Sciatic nerve (tissue), 2 donors: ENCODE measurements at places on chromosomes 5 and 9. TPM values are rescaled to one million over a fixed set of nuclear protein-coding genes. Genes with fewer than 3 reads are reported as not detected.

DNA sequence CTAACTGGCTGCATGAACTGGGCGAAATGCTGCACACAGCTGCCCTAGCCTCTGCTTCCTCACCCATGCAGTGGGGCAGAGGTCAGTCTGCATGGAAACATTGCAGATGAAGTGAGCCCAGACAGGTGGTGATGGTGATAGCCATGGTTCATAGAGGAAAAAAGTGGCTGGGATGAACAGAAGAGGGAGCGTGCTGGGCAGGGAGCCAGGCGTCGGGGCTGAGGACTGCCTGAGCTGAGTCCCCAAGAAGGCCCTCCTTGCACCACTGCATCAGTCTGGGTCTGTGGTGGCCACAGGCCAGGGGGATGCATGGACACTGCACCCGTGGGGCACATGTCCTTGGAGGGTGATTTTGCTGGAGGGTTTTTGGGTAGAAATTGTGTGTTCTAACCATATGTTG lies 80.5 kb downstream of the AMBP start:
- peak; percentile 30 for DNase-seq

DNA sequence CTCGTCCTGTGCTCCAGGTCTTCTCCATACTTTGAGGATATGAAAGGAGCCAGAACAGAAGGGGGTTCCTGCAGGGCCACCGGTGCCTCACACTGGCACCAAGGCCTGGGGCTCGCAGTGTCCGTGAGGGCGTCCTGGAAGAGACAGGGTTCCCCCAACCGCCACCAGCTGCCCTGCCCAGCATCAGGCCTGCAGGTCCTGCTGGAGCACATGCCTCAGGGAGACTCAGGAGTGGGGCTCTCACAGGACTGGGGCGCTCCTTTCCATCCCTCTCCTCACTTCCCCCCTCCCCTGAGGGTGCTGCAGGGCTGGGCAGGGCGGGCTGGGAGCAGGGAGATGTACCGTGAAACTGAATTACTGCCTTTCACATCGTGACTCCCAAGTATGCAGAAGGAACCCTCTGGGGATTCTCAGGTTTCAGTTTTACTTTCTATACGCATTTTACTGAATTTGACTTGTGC lies 31.7 kb downstream of the CEP72 start:
- DNase-seq = no peak

- DNase-seq = no peak
These were observed 16.3 kb upstream of the LRRC14B start for GRCh38 chr5:174876-175465.

- no peak for DNase-seq
These were observed 33.8 kb downstream of the SLC46A2 start for GRCh38 chr9:112856843-112857242.

DNA sequence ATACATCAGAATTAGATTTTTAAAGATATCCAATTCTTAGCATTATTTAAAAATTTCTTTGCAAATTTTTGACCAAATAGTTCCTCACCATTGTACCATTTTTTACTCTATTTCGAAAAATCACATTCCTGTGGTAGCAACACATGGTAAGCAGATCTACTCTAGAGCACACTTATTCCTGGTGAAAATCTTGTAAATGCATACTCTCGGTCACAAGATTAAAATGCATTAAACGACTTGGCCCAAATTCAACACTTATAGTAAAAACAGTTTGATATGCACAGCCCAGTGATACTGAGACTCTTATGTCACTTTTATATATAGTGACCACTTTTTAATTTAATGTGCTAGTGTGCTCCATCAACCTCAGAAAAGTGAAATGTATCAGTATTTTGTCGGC lies 208.8 kb upstream of the TARS1 start:
- no peak for DNase-seq

DNA sequence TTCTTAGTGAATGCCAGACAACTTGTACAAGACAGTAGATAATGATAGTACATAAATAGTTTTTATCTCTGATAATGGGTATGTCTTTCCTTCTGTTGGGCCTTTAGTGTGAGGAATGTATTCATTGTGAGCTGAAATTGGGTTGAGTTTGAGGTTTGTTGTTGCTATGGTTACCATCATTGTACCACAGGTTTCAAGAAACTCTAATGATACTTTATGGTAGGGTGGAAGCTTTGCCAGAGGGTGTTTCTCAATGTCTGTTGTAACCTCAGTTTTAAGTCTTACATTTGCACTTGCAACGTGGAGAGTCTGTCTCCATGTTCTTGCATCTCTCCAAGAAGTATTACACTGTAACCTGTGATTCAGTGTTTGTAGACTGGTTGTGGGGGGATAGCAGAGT lies 1550.1 kb downstream of the MAT2B start:
- DNase-seq = no peak

DNA sequence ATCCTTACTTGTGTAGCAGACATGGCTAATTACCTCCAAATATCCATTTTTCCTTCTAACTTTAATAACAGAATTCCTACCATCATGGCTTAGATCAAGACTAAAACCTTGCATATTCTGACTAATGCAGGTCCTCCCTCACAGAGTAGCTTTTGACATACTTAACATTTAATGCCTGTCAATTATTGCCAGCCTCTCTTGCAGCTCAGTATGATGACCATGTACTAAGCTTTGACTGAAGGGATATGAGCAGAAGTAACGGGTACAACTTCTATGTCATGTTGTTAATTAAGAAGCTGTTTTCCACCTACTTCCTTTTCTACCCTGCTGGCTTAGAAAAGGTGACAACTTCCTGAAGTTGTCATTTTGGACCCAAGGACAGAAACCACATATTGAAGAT lies 533.4 kb downstream of the PSAT1 start:
- no peak for DNase-seq

DNA sequence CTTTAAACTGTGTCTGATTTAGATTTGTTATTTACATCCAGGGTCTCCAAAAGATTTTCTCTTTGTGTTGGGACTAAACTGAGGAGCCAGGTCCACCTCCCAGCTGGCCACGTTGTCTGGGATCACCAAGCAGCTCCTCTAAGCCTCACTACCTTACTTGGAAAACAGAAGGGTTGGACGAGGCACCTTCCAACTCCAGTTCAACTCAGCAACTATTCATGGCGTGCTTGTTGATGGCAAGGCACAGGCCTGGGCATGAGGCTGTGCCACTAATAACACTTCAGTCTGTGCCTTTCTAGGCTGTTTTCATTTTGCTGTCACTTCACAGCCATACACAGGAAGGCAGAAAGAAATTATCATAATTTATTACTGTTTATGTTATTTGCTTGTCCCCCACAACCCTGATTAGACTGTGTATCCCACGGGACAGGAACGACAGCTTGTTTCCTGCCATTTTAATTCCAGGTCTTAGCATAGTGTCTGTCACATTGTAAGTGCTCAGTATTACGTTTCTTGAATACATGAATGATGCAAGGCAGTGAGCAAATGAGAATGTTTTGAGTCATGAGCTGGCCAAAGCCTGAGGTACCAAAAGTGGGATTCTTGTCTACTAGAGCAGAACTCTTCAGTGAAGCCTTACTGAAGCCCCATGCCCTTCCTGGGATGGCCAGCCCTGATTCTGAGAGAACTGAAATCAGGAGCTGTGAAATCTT lies 125.8 kb downstream of the GALNT10 start:
- no peak for DNase-seq

DNA sequence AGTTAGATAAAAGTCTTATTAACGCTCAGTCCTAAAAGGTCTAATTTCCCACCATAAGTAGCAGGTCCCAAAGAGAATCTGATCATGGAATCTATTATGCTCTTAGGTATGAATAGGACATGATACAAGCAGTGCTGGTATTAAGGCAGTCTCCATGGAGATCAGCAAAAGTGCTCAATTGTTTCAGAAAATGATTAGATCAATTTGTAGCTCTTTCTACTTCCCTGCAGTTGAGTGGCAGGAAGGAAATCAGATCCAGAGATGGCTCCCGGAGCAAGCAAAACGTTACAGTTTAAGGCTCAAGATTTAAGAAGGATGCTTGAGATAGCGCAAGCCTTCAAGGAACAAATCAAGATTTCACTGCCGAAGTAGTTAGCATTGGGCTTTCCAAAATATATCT lies 205.7 kb downstream of the DRD1 start:
- no peak for DNase-seq

DNA sequence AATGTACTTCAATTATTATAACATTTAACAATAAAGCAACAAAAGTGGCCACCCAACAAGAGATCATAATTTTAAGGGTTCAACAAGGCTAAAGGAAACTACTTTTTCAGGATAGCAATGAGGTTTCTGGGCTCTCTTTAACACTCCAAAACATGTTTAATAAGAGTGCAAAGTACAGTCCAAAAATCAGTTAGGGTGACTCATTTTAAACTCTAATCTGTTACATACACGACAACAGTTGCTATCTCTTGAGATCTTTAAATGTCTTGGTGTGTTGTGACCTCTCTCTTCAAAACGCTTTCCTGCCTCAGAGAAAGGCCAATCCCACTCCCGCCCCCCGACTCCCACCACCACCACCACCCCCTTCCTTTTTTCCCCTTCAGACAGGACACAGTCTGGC lies 11.5 kb downstream of the NFIB start:
- no peak for DNase-seq

DNA sequence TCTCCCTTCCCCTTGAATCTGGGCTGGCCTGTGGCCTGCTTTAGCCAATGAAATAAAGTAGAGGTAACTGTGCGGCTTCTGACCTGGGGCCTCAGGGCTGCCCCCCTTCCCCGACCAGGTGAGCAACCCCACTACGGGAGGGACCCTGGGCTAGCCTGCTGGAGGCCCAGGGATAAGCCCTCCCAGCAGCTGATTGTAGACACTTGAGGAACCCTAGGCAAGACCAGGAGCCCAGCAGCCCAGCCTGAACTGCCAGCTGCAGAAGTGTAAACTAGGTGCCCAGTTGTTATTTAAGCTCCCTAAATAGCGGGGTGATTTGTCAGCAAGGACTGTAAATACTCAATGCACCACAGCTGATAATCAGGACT lies 41.3 kb downstream of the RAPGEF1 start:
- no peak for DNase-seq

- no peak for DNase-seq
These were observed 27.8 kb upstream of the ALDOB start for GRCh38 chr9:101463397-101463796.

GRCh38 chr5:143648696-143649095 lies 163.3 kb upstream of the HMHB1 start:
- DNase-seq = no peak

- DNase-seq = peak; percentile 70
These were observed at the start of gene C5orf63 for GRCh38 chr5:127072861-127073846. Gene C5orf63, minus strand, starts transcription at chr5:127073502. Its CDS starts 14,507 bp downstream, at chr5:127058995.

DNA sequence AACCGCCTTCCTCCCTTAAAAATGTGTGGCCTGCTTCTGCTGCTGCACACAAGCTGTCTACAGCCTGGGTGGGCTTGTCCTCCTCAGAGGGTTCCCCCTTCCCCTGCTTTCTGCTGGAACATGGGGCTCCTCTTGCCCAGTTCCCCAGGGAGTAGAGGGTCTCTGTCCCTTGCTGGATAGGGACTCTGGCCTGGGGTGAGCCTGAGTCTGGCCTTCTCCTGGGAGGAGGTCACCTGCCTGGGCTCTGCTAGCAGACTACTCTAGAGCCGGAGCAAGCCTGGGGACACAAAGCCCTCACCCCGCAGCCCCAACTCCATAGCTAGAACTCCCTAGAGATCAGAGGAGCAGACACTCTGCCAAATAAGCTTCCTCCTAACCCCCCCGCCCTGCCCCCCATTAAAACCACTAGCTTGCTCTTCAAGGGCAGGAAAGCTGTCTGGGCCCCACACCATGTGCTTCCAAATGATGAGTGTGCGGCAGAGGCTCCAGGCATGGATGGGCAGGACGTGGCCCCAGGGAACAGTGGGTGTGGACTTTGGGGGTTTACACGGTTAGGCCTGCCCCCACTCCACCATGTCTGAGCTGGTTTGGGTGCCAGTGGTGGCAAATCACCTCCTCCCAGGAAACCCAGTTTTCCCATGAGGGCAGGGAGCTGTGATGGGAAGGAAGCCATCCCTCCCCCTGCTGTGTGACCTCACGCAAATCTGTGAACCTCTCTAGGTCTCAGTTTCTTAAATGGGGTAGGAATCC lies 10.0 kb downstream of the TCF7 start:
- no peak for DNase-seq

GRCh38 chr5:136201870-136202269 lies 8.9 kb upstream of the SMIM32 start:
- DNase-seq = no peak

GRCh38 chr5:143594902-143595818 lies 191.7 kb upstream of the NR3C1 start:
- no peak for DNase-seq

GRCh38 chr9:34884747-34885189 lies 73.3 kb upstream of the PHF24 start:
- no peak for DNase-seq

DNA sequence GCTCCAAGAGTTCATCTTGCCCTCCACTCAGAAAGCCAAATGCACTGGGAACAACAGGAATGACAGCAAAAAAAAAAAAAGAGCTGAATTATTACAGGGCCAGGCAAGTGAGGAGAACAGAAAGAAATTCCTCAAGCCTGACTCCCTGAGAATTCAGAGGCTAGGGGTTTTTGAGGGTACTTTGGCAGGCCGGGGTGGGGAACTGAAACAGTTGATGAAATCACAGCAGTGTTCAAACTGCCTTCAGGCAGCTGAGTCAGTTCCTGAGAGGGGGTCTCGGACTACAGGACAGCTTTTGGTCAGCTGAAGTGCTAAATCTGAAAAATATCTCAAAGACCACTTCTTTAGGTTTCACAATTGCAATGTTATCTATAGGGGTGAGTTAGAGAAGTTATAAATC lies 419.4 kb downstream of the SEMA5A start:
- DNase-seq = no peak

DNA sequence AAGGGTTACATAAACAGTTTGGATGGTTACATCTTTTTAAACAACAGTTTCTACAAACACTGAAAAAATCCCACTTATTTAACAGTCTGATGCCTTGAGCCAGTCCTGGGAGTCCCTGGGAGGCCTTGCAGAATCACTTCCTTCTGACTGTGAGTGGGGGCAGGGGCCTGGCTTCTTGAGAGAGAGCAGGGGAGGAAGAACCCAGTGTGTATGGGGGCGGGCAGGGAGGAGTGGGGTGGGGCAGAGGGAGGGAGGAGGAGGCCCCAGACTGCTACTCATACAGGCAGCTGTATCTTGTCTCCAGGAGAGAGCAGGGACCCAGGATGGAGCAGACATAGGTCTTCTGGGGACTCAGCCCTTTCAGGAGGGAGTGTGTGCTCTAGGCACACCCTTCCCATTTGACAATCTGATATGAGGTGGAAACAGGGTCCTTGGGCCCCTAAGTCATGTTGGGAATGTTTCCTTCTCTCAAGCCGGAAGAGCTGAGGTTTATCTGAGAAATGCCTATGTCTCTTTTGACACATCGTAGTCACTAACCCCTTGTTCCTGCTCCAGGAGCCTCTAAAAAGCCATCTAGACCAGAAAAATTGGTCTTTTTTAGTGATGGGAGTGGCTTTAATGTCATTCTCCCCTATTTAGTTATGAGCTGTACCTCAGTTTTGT lies 52.8 kb downstream of the IRF1 start:
- DNase-seq = peak; percentile 77

- DNase-seq = no peak
These were observed 215.3 kb downstream of the MEF2C start for GRCh38 chr5:88667496-88668201.

Gene PROB1
- total RNA-seq = 1.6 TPM

Gene RASEF
- total RNA-seq = 0.09 TPM

Gene HEXB
- 103 TPM for total RNA-seq

Gene CDX1
- total RNA-seq = not detected

Gene PANK3
- total RNA-seq = 64.0 TPM
